ENCODE measurements at places on chromosomes 7 and 10. TPM values are rescaled to one million over a fixed set of nuclear protein-coding genes. Genes with fewer than 3 reads are reported as not detected.

Gene PVRIG
- polyA plus RNA-seq = 10.1 TPM

Gene TMEM213
- 0.13 TPM for polyA plus RNA-seq

- no peak for DNase-seq
Observed at GRCh38 chr10:17709492-17709891, 42.5 kb upstream of the TMEM236 start.

GRCh38 chr7:105602325-105603305 is 21.3 kb upstream of the EFCAB10 start:
- DNase-seq = no peak

- DNase-seq = peak; percentile 32
Observed at GRCh38 chr7:145036604-145037405, 201.0 kb upstream of the TPK1 start.
